ENCODE measurements at places on chromosomes 11 and 22.
A peak's percentile ranks its signal among the peaks of the same experiment; 100 is the strongest.

DNA sequence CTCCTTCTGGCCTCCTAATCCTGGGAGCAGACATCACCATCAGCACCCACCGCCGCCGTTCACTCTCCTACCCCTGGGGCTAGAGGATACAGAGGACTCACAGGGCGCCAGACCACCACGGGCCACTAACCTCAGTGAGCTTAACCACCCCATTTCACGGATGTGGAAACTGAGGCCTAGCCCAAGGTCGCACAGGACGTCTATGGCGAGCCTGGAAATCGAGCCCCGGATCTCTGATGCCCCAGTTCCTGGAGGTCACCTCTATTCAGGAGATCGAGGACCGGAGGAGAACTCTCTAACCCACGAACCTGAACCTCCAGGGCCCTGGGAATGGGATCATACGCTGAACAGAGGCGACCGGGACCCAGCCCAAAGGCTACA lies 349 bp downstream of the TIMM10 start:
- no peak for DNase-seq

DNA sequence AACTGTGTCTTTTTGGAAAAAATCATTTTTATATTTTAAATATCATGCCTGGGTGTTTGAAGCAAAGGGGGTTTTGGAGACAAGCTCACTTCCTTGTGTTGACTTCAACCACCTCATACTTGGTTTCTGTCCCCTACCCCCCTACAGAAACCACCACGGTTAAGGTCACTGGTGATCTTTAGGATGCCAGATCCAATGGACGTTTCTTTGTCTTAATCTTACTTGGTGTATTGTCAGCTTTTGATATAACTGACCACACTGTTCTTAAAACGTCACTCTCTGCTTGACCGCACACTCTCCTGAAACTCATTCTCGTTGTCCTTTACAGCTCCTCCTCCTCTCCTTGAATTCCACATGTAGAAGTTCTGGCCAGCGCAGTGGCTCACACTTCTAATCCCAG lies 34.8 kb upstream of the SWAP70 start:
- DNase-seq = peak; percentile 48

GRCh38 chr22:45009606-45010531 lies at the start of gene PHF21B:
TSS of gene PHF21B (minus strand) at chr22:45010005. CDS start at chr22:45009549, 456 bp downstream.
- peak; percentile 73 for DNase-seq

- no peak for DNase-seq
Observed at GRCh38 chr22:27032091-27032761, 374.8 kb downstream of the MIAT start.

GRCh38 chr11:12161137-12161536 lies 50.7 kb downstream of the MICAL2 start:
- DNase-seq = no peak

DNA sequence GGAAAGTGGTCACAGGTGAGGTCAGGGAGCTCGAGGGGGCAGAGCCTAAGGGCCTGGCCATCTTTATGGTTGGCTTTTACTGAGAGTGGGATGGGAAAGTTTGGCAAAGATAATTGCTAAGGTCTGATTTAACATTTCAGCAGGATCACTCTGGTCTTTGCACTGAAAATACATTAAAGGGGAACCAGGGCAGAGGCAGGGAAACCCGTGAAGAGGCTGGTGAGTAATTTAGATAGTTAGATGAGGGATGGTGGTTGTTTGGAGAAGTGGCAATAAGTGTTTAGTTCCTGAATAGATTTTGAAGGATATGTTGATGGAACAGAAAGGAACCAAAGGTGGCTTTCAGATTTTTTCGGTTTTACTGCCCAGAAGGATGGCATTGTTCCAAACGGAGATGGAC lies 50.8 kb downstream of the SCN3B start:
- DNase-seq = no peak

GRCh38 chr22:50719814-50720300 lies 18.1 kb upstream of the ACR start:
- no peak for DNase-seq

DNA sequence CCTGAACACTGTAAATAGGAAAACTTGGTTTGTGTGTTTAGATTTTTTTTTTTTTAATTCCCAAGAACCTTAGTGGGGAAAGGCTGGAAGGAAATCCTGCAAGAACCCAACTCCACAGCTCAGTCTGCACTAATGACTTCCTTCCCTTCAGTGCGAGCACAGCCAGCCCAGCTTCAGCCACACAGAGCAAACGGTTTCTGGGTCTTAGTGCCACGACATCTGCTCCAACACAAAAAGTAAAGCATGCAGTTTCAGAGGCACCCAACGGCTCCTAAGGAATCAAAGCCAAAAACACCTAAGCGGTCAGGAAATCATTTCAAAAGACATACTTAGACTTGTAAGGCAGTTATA lies 236.1 kb downstream of the TTC28 start:
- DNase-seq = peak; percentile 36

GRCh38 chr11:122020902-122021301 lies 95.1 kb downstream of the BLID start:
- no peak for DNase-seq

DNA sequence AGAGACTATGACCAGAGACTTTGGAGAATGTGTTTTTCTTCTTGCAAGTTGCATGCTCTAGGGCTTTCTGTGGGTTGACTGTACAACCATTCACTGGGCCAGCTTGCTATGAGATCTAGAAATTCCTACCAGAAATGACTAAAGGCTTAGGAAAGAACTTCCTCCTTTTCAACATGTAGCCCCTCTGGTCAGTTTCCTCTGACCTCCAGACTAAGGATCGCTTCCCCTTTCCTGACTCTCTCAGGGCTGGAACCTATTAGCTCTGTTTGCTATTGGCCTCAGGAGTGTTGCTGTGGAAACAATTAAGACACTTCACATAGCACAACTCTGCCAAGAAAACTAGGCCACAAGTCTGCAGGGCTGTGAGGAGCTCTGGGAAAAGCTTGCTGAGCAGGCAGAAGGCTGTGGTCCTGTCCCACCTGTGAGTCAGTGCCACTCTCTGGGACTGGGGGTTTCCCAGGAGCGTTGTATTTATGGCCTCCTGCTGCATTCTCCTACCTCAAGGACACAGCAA lies 10.7 kb downstream of the CRY2 start:
- DNase-seq = no peak

- DNase-seq = peak; percentile 78
Observed at GRCh38 chr22:23315341-23315917, 135.1 kb downstream of the BCR start.

- peak; percentile 1 for DNase-seq
Observed at GRCh38 chr22:22949953-22950352, 62.3 kb downstream of the IGLL5 start.

- DNase-seq = no peak
Observed at GRCh38 chr22:17486719-17487118, 76.6 kb upstream of the SLC25A18 start.

DNA sequence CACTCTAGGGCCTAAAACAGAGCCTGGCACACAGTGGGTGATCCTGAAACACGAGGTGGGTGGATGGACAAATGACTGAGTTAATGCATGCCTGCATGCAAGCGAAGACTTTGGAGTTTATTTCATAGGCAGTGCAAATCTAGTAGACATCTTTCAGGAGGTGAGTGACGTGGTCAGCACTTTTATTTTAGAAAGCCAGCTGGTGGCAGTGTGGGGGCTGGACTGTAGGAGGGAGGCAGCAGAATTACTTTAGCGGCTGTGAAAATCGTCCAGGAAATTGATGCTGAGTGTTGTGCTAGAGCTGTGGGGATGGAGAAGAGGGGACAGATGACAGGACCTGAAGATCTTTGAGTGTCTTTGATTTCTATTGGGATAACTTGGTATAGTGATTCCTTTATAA lies 47.1 kb downstream of the BMAL1 start:
- no peak for DNase-seq

DNA sequence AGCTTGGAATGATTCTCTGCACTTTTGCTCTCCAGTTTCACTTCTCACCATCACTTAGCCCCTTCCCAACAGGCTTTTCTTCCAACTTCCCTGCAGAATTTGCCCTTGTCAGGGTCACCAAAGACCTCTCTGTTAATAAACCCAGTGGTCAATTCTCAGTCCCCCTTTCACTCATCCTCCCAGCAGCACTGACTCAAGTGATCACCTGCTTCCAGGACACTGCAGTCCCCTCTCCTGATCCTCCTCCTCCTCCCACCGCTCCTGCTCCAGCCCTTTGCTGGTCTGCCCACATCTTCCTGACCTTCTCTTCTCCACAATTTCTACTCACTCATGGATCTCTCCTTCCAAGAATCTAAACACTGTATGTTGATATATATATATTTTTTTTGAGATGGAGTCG lies 57.9 kb downstream of the SHISAL1 start:
- no peak for DNase-seq

- DNase-seq = no peak
Observed at GRCh38 chr22:40728731-40729189, 49.5 kb downstream of the MCHR1 start.

DNA sequence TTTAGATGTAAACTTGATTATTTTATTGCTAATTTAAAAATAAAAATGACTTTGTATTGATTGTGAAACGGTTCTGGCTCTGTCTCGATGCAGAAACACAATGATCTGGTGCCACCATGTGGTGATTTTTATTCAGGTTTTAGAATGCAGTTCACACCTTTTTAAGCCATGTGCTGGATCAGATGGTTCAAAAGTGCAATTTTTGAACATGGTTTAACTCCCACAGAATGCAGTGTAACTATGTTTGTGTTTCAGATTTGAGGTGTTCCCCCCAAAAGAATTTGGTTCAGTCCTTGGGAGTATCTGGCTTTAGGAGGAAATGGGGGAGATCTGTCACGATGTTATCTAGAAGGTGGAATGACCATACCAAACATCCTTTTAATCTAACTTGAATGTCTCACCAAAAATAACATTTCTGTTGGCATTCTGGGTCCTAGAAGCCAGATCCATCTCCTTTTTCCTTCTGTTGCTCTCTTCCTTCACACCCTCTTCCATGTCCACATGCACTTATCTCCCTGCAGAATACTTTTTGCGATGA lies 7.9 kb downstream of the MRPL16 start:
- peak; percentile 43 for DNase-seq

DNA sequence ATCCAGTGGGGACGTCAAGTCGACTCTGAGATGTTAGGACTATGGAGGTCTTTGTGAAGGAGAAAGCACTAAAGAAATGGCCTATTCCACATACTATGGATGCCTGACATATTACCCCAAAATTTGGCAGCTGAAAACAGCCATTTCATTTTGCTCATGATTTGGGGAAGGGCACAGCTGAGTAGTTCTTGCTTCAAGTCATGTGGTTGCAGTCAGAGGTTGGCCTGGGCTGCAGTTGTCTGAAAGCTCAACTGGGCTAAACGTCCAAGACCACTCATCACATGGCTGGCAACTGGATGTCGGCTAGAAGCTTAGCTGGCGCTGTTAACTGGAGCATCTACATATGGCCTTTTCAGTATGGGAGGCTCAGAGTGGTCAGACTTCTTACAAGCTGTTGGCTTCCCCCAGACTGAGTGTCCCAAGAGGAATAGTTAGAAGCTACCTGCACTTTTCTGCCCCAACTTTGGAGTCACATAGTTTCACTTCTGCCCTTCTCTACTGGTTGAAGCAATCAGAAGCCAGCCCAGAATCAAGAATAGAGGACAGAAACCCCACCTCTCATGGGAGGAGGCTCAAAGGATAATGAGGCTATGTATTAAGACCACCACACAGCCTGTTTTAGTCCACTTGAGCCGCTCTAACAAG lies 14.1 kb downstream of the SLC35C1 start:
- DNase-seq = no peak

GRCh38 chr11:2178906-2179494 lies 7.4 kb upstream of the TH start:
- no peak for DNase-seq

- DNase-seq = no peak
Observed at GRCh38 chr22:37147186-37147990, 2.3 kb downstream of the IL2RB start.

DNA sequence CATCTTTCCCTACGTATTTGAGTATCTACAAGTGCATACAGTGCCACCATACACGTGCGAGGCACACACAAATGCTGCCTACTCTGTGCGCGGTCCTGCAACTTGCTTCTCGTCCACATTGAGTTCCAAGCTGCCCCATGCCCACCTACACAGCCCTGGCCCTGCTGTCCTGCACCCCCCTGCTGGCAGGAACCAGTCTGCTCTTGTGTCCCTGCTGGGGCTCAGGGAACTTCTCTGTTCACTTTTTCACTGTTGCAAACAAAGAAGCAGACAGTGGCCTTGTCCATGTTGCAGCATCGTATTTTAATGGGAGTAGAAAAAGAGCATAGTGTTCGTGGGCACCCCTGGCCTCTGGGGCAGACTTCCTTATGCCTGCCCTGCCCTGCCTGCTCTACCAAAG lies 14.0 kb downstream of the CPT1A start:
- DNase-seq = no peak

Measured in GM13976 (cell line).